Activated T-cell treated with anti-CD3 and anti-CD28 coated beads for 48 hours (primary cell): ENCODE measurements at places on chromosomes 7 and 10.

- DNase-seq, result no peak
Measured at GRCh38 chr7:107803009-107803610, at the start of gene SLC26A3. Gene SLC26A3, minus strand, starts transcription at chr7:107803223. Its CDS starts 8,714 bp downstream, at chr7:107794509.

DNA sequence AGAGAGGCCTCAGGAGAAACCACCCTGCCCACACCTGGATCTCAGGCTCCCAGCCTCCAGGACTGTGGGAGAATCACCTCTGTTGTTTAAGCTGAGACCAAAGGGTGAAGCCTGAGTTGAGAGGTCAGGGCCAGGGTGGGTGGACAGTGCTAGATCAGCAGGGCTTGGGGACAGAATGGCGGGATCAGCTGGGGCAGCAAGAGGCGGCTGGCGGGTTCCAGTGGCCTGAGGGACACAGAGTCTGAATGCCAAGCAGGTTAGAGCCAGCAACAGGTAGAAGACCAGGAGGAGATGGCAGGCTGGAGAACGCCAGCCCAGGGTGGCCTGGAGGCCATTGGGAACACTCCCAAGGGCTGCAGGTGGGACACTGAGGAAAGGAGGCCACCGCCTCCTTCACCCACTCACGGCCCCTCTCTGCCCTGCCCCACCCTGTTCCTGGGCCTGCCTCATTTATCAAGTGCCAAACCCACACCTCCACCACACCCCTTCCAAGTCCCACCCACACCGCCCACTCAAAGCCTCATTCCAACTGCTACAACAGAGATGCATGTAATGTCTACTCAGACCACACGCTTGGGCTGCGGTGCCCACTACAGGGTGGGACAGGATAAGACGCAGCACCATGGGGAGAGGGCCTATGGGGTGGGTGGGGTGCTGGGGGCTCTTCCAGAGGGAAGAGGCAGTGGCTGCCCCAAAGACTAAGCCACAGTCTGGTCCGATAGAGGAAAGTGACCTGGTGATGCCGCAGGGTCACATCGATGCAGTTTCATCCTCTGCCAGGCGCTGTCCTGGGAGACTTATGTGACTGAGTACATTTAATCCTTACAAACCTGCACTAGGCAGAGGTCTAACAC, 173.9 kb downstream of the TNS3 start:
- DNase-seq, result no peak

DNA sequence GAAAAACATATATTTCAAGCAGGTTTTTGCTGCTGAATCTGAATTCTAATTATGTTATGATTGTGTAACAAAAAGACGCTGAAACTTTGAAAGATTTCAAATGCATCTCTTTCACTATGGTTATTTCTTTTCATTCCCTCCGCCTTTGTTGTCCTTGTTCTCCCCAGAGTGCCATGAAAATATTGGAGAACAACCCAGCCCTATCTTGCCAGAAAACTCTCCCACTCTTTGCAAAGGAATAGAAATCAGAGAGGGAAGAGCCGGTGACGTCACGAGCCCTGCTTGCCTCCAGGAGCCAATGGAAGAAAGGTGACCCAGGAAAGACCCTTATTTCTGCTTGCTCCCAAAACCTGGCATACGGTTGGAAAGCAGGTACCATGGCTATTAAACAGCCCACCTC, 3.4 kb downstream of the GFRA1 start:
- no peak for DNase-seq

DNA sequence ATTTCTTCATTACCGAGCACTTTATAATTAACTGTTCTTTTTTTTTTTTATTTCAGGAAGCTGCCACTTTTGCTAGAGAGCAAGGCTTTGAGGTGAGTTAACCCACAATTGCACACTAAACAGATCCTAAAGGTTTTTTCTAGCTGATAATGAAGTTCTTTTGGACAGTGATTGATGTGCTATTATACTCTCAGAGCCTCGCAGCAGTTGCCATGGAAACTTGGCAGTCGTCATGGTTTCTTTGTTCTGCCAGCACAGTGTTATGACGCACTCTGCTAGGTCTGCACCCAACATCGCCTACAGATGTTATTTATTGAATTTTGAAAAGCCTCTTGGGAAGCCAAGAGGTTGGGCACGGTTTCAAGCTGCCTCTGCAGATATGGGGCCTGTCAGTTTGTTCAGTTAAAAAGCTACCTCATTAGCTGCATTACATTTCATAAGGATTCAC, 237.2 kb upstream of the KAT6B start:
- peak; percentile 67 for DNase-seq

DNA sequence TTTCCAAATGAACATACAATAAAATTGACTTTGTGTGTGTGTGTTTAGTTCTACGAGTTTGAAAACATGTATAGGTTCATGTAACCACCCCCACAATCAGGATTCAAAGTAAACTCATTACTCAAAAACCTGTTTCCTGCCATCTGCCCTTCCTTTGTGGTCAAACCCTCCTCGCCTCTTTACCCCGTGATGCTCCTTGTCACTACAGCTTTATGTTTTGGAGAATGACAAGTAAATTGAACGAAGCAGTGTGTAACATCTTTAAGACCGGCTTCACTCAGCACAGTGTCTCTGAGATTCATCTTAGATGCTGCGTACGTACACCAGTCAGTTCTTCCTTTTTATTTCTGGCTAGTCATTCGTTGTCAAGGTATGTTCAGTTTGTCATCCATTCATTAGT, 54.6 kb upstream of the MKI67 start:
- peak; percentile 18 for DNase-seq

DNA sequence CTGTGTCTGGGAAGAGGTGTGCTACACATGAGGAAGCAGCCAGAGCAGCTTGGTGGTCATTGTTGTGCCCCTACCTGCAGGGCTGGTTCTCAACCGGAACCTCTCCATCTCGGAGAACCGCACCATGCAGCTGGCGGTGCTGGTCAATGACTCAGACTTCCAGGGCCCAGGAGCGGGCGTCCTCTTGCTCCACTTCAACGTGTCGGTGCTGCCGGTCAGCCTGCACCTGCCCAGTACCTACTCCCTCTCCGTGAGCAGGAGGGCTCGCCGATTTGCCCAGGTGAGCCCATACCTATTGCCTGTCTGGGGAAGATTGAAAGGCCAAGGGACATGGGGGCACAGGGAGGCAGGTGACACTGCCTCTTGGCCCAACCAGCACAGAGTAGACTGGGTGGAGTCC, 29.3 kb upstream of the CSGALNACT2 start:
- no peak for DNase-seq

DNA sequence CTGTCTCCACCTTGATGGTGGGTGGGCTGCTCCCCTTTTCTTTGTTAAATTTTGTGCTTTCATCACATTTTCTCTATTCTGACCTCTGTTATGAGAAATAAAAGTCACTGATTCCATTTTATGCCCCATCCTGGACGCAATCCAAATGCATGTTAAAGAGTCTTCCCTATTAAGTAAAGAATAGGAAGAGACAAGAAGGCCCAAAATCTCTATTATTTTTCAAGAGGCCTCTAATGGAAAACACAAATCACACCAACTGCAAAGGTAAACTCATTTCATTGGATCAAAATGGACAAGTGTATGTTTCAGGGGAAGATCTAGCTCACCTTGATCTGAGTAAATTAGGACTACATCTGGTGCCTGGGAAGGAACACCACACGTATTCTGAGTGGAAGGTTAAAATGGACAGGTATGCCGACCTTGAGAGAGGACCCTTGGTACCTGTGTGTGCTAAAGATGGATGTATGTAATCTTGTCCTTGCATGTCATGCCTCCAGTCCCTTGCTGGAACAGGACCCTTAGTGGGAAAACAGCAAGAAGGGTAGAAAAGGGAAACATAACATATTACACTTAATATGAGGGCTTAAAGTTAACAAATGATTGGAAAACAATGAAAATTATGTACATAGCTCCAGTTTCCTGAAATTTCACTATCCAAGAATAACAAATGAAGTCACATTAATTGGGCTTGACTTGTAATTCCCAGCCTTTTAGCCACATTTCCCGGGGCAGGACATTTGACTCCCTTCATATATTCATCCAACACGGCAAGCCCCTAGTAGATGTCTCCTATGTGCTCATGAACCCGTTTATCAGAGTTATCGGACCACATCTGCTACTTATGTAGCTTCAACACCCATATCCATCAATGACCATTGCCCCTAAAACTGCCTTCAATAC, 7.6 kb downstream of the IFIT2 start:
- DNase-seq, result no peak

GRCh38 chr7:132872034-132872433, 209.9 kb downstream of the CHCHD3 start:
- no peak for DNase-seq

DNA sequence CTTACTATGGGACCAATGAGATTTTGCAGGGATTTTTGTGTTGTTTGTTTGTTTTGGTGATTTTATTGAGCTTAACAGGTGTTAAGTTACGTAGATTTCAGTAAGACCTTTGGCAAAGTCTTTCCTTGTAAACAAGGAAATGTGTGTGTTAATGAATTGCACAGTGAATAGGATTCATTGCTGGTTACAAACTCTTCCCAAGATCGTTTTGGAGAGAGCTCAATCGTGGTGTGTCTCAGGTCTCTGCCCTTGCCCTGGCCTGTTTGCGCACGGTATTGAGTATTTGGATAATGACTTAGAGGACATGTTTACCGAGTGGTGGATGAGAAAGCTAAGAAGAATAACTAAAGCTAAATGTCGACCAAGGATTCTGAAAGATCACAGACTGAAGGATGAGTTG, 41.9 kb downstream of the PRPF18 start:
- DNase-seq, result no peak

DNA sequence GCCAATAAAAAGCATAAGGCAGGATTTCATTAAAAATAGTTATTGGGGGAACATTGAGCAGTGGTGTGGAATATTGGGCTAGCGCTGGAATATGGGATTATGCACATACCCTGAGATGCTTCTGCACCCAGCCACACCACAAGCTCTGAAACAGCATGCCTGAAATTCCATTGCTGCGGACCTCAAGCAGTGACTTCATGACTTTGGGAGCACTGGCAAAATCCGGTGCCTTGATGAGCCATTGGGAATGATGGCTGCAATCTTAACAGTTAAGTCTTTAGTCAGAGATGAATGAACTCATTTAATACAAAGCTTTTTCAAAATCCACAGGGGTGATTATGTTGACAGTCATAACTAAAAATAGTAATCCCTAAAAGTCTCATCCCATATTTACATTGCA, 274.7 kb upstream of the MTPN start:
- DNase-seq, result no peak

DNA sequence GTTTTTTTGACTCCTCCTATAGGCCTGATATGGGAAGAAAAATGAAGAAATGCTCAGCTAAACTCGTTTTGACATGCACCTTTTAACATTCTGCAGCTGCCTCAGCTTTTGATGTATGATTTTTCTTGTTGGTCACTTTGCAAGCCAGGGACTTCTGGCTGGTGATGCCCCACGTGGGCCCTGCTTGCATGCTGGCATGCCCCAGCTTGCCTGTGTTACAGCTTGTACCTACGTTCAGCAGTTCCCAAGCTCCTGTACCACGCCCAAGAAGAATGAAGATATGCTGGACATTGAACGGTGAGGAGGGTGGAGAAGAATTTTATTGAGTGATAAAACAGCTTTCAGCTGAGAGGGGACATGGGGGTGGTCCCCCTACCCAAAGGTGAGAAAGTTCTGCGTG, 245.6 kb upstream of the FZD8 start:
- DNase-seq, result no peak

GRCh38 chr10:31017534-31018355, 13.9 kb downstream of the ZNF438 start:
- no peak for DNase-seq

GRCh38 chr7:157150882-157151281, 12.2 kb downstream of the UBE3C start:
- DNase-seq, result no peak

- no peak for DNase-seq
Measured at GRCh38 chr7:125966278-125967048, 1036.8 kb upstream of the POT1 start.

DNA sequence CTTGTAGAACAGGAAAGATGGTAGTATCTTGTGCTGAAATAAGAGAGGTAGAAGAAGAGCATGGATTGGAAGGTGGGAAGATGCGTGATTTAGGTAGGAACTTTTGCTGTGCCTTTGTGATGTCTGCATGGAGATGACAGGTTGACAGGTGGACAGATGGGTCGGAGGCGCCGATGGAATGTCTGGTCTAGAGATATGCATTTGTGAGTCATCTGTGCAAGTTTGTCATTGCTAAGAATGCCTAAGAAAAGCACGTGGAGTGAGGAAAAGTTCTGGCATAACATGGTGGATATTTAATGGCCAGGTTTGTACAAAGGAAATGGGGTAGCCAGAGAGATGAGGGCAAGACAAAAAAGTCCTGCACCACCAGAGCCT, 76.0 kb upstream of the ARMC3 start:
- no peak for DNase-seq

DNA sequence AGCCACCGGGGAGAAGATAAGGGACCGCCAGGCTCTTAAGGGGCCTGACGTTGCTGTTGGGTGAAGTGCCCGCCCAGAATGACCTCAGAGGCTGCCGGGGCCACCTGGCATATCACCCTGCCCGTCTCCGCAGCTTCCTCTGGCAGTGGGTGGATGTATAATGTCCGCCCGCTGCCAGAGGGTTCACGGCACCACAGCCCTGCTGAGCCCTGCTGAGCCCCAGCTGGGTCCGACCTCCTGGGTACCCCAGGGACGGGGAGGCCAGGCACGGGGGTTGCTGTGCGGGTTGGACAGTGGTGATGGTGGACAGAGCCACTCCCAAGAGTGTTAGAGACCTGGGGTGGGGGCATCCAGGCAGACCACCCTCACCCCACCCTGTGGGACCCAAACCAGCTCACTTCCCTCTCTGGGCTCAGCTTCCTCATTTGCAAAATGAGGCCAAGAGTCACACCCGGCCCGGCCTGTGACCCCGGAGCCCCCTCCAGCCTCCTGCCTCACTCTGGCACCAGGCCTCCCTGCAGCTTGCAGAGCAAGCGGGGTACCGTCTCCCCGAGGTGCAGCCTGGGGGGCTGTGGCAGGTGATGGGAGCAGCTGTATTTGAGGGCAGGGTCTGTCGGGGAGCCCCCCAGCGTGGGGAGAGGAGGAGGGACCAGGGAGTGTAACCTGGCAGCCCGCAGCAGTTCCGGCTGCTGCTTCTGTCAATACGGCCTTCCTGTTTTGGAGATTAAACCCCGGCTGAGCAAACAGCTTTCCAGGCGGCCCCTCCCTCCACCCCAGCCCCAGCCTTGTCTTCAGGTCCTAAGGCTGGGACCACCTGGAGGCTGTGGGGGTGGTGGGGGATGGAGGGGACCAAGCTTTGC, 8.4 kb upstream of the LFNG start:
- peak; percentile 51 for DNase-seq

- no peak for DNase-seq
Measured at GRCh38 chr10:2251631-2252030, 514.3 kb upstream of the ADARB2 start.

- no peak for DNase-seq
Measured at GRCh38 chr7:43294080-43294630, 181.7 kb downstream of the HECW1 start.

GRCh38 chr7:130721486-130722277, 12.3 kb downstream of the KLF14 start:
- DNase-seq, result peak; percentile 10

GRCh38 chr7:99165816-99166215, 21.9 kb upstream of the SMURF1 start:
- no peak for DNase-seq

DNA sequence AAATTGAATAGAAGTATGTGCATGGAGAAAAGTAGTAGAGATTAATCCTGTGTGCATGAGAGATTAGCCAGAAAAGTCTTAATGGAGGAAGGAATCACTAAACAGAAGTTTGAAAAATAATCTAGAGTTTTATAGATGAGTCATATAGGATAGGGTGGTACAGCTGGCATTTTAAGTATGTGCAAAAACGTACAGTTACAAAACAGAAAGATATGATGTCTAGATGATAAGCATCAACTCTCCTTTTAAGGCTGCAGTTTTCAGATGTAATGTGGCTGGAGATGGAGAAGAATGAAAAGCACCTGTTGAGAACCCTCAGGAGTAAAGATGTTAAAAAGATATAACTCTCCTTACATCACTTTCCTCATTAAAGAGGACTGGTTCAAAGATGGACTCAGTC, 271.3 kb downstream of the STK31 start:
- no peak for DNase-seq
